ENCODE measurements at places on chromosomes 2 and 18. TPM values are rescaled to one million over a fixed set of nuclear protein-coding genes. Genes with fewer than 3 reads are reported as not detected.

DNA sequence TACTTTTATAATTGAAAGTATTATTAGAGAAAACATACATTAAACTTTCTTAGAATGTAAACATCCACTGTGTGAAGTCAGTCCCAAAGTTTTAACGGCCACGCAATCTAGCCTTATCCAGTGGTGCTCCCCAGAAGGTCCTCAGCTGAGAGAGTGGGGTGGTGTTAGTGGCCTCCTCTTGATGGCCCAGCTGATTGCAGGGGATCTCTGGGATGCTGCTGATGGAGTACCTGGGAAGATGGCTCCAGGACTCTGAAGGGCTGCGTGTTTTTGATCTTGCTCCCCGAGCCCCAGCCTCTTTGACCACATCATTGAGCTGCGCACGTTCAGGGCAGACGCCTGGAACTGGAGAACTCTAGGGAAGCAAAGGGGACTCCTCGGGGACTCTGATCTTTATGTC, 181.4 kb downstream of the FAM210A start:
- DNase-seq, result no peak

GRCh38 chr18:31426871-31427406, 20.6 kb upstream of the DSG3 start:
- no peak for DNase-seq

IL1B gene
- 7.3 TPM for total RNA-seq

DNA sequence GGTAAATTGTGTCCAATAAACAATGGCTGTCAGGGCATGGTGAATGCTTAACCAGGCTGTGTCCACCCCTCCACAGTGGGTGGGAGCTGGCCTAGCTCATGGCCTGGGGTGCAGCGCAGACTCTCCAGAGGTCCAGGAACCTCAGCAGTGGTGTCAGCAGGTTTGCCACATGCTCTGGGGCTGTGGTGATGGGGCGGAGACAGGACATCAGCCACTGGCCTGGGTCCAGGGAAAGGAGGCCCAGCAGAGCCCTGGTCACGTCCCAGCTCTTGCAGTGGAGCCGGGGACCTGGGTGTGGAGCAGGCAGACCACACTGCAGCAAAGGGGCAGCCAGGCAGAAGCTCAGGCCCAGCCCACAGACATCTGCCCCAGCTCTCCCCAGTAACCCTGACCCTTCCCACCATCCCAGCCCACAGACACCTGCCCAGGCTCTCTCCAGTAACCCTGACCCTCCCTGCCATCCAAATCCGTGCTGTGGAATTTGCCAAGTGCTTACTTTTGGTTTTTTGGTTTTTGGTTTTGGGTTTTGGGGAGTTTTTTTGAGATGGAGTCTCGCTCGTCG, 13.8 kb upstream of the KIF1A start:
- no peak for DNase-seq

C2orf78 gene
- total RNA-seq, result not detected

GRCh38 chr2:106575955-106576354, 88.8 kb downstream of the CD8B2 start:
- DNase-seq, result no peak

ATOH8 gene
- total RNA-seq, result 4.6 TPM

DNA sequence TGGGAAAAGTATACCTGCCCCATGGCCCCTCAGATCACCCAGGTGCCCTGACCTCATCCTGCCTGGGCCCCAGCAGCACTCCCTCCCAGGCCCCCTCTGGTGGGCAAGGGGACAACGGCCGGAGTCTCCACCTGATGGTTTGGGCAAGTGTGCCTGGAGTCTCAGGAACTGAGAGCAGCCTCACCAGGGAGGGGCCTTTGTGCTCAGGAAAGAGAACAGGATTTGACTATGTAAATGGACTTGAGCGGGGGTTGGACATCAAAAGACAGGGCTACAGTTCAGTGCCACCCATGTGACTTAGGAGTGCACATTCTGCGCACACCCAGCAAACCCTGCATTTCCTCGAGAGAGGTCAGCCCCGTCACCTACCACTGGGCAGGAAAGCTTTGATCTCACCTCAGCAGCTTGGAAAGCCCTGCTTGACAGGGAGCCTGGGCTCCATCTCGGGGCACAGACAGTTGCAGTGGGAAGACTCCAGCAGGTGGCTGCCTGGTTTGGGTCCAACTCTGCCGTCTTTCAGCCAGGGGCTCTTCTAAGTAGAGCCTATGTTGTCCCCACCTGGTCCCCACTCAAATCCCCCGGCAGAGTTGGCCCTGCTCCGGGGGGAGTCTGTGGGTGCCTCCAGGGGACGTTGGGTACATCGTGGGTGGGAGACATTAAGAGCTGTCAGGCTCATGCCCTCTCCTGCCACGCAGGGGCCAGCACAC, 3.3 kb downstream of the INPP5D start:
- DNase-seq, result no peak

Measured in left colon (tissue), 2 donors.